Sciatic nerve (tissue), 2 donors: ENCODE measurements at places on chromosomes 13 and 19. TPM values are rescaled to one million over a fixed set of nuclear protein-coding genes. Genes with fewer than 3 reads are reported as not detected.

The STOML3 gene
- not detected for total RNA-seq

DNA sequence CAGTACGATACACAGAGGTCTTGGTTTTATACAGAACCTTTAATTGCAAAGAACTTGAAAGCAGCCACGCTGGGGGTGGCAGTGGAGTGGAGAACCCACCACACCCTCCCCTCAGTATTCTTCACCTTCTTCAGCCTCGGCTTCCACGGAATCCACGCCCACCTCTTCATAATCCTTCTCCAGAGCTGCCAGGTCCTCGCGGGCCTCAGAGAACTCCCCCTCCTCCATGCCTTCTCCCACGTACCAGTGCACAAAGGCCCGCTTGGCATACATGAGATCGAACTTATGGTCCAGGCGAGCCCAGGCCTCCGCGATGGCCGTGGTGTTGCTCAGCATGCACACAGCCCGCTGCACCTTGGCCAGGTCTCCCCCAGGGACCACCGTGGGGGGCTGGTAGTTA is 7.9 kb downstream of the TUBA3C start:
- no peak for DNase-seq

DNA sequence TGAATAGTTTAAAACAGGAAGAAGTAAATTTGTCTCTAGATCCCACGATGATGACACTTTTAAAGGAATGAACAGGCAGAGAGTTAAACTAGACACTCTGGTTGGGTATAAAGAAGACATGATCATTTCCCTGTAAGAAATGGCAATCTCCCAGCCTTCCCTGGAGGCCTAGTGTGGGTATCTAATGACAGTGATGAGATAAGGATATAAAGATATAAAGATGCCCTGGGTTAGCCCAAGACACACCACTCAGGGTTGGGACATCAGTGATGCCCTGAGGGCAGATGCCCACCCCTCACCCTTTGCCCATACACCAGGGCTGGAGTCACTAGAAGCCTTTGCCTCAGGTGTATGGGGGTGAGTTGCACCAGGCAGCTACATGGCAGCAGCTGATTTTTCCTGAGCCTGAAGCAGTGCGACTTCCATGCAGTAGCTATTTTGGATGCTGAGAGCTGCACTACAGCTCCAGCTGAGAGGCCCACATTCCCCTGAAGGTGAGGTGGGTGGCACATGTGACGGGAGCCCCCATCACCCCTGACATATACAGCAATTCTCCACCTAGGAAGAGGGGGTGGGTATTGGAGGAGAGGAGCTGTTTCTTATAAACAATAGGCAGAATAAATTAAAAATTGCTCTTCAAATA is 177.5 kb downstream of the NDFIP2 start:
- no peak for DNase-seq

GRCh38 chr13:103965506-103966243 is 899.5 kb upstream of the SLC10A2 start:
- DNase-seq, result no peak

DNA sequence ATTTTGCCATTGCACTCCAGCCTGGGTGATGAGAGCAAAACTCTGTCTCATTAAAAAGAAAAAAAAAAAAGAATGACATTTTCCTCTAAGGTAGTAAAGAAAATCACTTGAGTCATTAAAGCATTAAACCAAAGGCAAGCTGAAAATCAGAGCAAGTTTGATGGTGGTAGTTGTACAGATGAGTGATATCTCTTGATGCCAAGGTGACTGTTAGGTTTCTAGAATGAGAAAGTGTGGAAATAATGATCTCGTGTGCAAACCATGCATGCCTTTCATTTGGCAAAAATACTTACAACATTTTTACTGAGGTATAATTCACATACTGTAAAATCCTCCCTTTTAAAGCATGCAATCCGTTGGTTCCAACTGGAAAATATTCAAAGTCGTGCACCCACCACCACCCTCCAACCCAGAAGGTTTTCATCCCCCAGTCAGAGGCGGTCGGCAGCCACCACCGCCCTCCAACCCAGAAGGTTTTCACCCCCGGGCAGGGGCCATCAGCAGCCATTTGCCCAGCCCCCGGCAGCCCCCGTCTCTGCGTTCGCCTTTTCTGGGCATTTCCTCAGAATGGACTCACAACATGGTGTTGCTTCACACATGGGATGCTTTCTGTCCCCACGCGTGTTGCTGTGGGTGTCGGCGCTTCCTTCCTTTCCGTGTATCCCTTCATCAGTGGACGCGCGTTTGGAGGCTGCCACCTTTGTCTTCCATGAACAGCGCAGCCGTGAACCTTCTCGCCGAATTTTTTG is 90.2 kb downstream of the ATP11A start:
- no peak for DNase-seq

The ZNF85 gene
- total RNA-seq, result 4.8 TPM

The BRCA2 gene
- 3.6 TPM for total RNA-seq

The CLDND2 gene
- 2.4 TPM for total RNA-seq
